Skin of body (tissue), 3 donors: ENCODE measurements at places on chromosomes 5 and 9.

GRCh38 chr9:136896027-136896426 lies 9.7 kb downstream of the TRAF2 start:
- DNase-seq, result no peak

GRCh38 chr5:176654856-176655255 lies 7.6 kb downstream of the TSPAN17 start:
- no peak for DNase-seq

- DNase-seq, result no peak
Measured at GRCh38 chr5:131534974-131535373, 100.1 kb downstream of the RAPGEF6 start.

DNA sequence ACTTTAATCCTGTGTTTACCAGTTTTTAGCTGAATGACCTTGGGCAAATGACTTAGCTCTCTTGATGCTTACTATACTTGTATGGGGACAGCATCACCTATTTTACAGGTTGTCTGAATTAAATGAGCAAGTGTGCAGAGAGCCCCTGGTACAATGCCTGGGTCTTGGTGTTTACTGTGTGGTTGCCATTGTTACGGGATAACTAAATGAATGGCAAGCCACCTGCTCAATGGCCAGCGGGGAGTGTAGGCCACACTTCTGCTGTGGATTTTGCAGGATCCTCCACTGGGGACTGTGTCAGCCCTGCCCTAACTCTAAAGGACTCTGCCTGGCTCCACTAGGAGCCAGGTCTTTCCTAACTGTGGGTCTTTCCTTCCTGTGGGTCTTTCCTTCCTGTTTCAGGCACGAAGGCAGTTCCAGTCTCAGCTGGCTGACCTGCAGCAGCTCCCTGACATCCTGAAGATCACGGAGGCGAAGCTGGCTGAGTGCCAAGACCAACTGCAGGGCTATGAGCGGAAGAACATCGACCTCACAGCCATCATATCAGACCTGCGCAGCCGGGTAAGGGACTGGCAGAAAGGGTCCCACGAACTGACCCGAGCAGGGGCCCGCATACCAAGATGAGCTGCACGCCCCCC lies 10.3 kb upstream of the GLE1 start:
- DNase-seq, result no peak

DNA sequence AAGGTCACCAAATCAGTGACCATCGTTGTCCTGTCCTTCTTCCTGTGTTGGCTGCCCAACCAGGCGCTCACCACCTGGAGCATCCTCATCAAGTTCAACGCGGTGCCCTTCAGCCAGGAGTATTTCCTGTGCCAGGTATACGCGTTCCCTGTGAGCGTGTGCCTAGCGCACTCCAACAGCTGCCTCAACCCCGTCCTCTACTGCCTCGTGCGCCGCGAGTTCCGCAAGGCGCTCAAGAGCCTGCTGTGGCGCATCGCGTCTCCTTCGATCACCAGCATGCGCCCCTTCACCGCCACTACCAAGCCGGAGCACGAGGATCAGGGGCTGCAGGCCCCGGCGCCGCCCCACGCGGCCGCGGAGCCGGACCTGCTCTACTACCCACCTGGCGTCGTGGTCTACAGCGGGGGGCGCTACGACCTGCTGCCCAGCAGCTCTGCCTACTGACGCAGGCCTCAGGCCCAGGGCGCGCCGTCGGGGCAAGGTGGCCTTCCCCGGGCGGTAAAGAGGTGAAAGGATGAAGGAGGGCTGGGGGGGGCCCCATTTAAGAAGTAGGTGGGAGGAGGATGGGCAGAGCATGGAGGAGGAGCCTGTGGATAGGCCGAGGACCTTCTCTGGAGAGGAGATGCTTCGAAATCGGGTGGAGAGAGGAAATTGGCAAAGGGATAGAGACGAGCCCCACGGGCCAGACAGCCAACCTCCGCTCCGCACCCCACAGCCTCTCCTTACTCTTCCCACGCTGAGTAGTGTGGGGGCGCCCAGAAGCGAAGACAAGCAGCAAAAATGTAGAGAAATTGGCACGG lies 1.7 kb downstream of the RXFP3 start:
- DNase-seq, result no peak

DNA sequence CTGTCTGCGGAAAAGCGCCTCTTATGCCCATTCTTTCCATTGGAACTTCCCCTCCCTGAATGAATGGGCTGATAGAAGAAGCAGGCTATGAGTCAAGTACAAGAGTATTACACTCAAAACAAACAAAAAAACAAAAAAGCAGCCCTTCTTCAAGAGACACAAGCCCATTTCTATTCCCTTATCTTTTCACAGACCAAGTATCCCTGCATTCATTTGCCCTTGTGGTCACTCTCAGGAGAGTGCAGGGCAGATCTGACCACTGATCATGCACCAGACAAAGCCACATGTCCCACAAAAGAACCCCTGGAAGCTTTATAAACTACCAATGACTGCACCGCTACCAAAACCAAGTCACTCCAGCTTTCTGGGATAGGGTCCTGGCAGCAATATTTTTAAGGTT lies 262.5 kb upstream of the TAS2R1 start:
- no peak for DNase-seq

DNA sequence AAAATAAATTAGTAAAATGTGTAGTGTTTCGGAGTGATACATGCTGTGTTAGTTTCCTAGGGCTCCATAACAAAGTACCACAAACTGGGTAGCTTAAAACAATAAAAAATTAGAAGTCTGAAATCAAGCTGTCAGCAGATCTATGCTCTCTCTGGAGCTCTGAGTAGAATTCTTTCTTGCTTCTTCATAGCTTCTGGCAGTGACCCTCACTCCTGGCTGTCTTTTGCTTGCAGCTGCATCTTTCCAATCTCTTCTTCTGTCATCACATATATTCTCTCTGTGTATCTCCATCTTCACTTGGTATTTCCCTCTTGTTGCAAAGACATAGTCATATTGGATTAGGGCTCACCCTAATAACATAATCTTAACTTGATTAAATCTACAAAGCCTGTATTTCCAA lies 37.6 kb upstream of the PLCXD3 start:
- DNase-seq, result no peak

DNA sequence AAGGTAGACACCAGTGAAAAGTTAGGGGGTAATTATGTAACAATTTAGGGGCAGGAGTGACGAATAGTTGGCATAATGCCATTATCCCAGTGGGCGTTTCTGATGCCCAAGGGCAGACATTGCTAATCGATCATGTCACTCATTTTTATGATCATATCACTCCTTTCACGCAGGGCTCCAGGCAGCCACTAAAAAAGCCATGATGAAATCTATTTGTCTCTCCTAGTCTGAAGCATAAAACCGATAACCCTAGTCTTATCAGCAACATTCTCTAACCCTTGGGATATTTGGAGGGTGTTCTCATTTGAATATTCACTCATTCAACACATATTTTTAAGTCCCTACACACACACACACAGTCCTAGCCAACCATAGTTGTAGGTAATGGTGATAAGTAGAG lies 114.9 kb downstream of the NMUR2 start:
- no peak for DNase-seq
